BJ (cell line): ENCODE measurements at places on chromosomes 1 and 21.
A peak's percentile ranks its signal among the peaks of the same experiment; 100 is the strongest.

DNA sequence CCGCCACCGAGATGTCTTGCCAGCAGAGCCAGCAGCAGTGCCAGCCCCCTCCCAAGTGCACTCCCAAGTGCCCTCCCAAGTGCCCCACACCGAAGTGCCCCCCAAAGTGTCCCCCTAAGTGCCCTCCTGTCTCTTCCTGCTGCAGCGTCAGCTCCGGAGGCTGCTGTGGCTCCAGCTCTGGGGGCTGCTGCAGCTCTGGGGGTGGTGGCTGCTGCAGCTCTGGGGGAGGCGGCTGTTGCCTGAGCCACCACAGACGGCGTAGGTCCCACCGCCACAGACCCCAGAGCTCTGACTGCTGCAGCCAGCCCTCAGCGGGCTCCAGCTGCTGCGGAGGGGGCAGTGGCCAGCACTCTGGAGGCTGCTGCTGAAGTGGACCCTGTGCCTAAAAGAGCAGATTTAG, 1.4 kb downstream of the LCE1F start:
- DNase-seq, result no peak

- no peak for DNase-seq
Observed at GRCh38 chr1:210189426-210189825, 43.2 kb upstream of the SERTAD4 start.

- DNase-seq, result peak; percentile 66
Observed at GRCh38 chr1:21334214-21335087, 44.2 kb upstream of the ECE1 start.

DNA sequence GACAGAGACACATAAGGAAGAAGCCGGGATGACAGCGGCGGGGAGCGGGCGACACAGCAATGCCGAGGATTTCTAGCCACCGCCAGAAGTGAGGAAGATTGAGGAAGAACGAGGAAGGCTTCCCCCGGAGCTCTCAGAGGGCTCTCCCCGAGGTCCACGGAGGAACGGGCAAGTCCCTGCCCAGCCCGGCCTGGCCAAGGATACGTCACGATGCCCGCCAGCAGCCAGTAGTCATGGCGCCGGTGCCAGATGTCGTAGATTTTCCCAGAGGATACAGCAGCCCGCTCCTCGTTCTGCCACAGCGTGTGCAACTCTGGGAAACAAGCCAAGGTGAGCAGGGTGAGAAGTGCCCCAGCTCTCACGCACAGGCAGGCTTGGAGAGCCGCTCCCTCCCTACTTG, 65.9 kb downstream of the KCNAB2 start:
- no peak for DNase-seq

DNA sequence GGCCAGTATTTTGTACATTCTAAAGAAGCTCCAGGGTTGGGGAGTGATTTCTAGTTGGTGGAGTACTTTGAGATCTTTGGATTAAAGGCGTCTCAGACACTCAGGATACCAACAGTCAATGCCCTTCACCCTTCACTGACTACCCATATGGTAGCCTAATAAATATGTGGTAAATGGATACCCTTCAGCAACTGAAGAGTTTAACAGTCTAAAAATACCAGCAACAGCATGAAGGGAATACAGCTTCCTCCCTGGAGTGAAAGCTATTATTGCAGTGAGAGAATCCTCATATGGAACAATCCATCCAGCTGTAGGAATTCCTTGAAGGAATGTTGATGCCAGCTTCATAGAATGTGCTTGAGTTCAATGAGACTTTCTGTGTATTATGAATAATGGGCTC, 26.8 kb downstream of the DNAJC11 start:
- no peak for DNase-seq

- peak; percentile 39 for DNase-seq
Observed at GRCh38 chr1:225834417-225835329, 24.7 kb downstream of the EPHX1 start.

DNA sequence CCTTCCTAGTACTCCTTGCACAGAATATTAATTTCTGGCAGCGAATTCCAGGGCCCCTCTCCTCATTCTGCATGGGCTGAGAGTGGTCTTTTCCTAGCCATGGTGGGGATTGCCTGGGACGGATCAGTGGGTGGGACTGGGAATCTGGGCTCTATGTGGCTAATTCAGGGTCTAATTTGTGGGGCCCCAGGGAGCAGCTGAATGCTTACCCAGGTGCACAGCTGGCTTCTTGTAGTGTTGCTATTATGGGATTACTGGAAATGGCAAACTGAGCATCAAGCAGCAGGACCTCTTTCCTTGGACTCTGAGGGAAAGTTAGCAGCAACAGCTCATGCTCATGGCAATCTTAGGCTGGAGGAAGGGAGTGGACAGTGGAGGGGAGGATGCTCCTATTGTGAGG, 187.1 kb upstream of the CACNA1E start:
- no peak for DNase-seq

DNA sequence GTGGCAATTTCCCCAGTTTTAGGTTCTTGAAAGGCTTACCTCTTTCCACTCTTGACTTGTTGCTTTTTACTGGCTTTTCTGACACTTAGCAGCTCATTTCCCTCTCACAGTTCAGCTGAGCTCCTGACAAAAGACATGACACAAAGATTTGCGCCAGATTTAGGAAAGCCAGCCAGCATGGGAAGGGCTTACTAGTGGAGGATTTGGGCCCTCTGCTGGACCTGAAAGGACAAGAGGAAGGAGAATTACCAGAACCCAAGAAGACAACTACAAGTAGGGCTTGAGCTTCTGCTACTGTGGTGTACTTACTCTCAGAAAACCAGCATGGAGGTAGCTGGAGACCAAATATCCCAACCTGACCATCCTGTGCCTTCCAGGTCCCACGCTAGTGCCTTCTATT, 784.5 kb downstream of the BRINP3 start:
- DNase-seq, result no peak

GRCh38 chr21:16285605-16286126, 555.9 kb downstream of the USP25 start:
- no peak for DNase-seq

- DNase-seq, result no peak
Observed at GRCh38 chr1:45266151-45266801, 59.9 kb upstream of the ZSWIM5 start.

DNA sequence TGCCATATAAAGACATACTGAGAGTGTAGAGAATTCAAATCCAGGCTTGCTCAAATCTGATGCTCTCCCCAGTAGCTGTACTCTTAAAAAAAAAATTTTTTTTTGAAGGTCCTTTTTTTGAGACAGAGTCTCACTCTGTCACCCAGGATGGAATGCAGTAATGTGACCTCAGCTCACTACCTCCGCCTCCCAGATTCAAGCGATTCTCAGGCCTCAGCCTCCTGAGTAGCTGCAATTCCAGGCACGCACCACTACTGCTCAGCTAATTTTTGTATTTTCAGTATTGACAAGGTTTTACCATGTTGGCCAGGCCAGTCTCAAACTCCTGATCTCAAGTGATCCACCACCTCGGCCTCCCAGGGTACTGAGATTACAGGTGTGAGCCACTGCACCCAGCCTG, 28.7 kb downstream of the STYXL2 start:
- DNase-seq, result no peak

GRCh38 chr1:156135930-156136871, 17.2 kb upstream of the SEMA4A start:
- DNase-seq, result no peak

GRCh38 chr1:182595641-182596240, 6.7 kb upstream of the RNASEL start:
- DNase-seq, result no peak

DNA sequence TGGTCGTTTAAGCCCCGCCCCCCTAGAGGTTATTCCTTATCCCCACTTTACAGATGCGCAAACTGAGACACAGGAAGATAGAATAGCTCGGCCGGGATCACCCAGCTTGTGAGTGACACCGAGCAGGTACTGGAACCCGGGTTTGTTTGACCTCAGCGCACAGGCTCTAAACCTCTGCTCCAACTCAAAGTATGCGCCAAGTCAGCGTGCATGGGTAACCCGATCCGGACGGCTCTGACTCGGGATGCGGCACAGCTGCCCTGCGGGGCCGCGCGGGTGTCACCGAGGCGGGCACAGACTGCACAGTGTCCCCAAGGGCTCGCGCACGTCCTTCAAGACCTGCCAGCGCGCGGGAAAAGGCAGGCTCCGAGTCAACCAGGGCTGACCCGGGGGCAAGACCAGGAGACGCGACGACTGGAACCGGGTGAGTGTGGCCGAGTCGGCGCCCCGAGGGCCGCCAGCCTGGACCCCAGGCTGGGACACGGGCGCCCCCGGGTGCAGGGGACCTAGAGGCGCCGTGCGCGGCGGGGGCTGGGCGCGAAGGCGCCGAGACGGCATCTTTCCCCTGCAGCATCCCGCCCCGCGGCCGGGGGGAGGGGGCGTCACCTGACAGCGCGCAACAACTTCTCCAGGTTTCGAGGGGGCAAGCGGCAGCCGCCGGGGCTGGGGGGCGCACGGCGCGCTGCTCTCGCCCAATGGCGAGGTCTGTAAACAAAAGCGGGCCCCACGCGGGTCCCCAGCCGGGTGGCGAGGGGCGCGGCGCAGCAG, 101.9 kb upstream of the SOD1 start:
- no peak for DNase-seq

GRCh38 chr1:179825798-179826460, 51.7 kb downstream of the TOR1AIP2 start:
- DNase-seq, result no peak

DNA sequence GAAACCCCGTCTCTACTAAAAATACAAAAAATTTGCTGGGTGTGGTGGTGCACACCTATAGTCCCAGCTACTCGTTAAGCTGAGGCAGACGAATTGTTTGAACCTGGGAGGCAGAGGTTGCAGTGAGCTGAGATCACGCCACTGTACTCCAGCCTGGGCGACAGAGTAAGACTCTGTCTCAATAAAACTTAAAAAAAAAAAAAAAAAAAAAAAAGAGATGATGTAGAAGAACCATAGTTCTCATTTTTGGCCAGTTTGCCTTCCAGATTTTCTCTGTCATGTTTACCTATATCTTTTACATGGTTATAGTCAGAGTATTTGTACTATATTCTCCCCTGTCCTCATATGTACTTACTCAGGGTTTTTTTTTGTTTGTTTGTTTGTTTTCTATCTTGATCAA, 53.6 kb downstream of the UCK2 start:
- DNase-seq, result no peak

DNA sequence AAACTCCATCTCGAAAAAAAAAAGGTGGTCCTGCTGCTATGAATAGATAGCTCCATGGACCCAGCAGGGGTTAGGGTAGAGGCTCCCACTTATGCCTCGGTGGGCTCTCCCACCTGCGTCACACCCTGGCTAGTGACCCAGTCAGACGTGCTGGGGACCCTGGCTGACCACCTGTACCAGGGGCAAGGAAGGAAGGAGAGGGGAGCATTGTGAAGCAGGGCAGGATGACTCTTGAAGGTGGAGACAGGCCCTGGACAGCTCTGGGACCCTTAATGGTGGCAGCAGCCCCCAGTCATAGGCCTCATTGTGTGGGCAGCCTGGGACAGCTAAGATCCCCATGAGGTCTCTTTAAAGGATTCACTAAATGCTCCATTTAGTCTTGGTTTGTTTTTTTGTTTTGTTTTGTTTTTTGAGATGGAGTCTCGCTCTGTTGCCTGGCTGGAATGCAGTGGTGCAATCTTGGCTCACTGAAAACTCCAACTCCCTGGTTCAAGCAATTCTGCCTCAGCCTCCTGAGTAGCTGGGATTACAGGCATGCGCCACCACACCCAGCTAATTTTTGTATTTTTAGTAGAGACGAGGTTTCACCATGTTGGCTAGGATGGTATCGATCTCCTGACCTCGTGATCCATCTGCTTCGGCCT, 10.4 kb upstream of the SNAPIN start:
- no peak for DNase-seq

- DNase-seq, result no peak
Observed at GRCh38 chr1:32454726-32455125, 10.1 kb upstream of the ZBTB8B start.

DNA sequence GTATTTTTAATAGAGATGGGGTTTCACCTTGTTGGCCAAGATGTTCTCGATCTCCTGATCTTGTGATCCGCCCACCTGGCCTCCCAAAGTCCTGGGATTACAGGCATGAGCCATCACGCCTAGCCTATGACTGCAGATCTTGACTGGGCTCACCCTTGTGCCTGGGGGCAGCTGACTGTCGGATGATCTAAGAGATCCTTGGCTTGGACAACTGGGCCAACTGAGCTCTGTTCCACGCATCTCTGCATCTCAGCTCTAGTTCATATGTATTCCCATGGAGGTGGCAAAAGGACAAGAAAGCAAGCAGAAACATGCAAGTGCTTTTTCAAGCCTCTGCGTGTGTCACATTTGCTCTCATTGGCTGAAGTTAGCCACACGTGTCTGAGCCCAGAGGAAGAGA, 75.8 kb upstream of the SELENON start:
- DNase-seq, result no peak

DNA sequence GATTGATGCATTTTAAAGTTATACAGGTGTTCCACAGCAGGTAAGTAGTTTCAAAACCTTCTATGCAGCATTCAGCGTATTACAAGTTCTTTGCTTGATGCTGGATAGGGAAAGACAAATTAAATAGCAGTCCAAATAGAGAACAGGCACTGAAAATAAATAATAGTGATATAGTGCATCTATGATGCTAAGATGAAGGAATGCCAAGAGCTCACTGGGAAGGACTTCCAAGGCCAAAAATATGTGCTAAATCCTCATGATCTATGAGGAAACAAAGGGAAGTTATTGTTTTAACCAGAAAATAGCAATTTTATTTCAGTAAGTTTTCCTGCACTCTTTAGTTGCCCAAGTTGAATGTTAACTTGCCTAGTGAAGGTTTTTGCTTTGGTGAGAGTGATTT, 127.8 kb upstream of the GREM2 start:
- no peak for DNase-seq

- DNase-seq, result no peak
Observed at GRCh38 chr1:68185743-68186142, 46.6 kb downstream of the WLS start.

GRCh38 chr1:39833121-39833520, 44.5 kb upstream of the BMP8B start:
- no peak for DNase-seq
